ENCODE measurements at places on chromosomes 6 and 20.

DNA sequence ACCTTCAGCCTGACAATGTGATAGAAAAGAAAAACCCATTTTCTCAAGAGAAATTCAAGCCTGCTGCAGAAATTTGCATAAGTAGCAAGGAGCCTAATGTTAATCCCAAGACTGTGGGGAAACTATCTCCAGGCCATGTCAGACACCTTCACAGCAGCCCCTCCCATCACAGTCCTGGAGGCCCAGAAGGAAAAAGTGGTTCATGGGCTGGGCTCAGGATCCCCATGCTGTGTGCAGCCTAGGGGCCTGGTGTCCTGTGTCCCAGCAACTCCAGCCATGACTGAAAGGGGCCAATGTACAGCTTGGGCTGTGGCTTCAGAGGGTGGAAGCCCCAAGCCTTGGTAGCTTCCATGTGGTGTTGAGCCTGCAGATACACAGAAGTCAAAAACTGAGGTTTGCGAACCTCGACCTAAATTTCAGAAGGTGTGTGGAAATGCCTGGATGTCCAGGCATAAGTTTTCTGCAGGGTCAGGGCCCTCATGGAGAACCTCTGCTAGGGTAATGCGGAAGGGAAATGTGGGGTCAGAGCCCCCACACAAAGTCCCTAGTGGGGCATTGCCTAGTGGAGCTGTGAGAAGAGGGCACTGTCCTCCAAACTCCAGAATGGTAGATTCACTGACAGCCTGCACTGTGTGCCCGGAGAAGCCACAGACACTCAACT is 11.8 kb downstream of the ZBTB9 start:
- DNase-seq, result no peak

- no peak for DNase-seq
These were observed 16.3 kb upstream of the SMAP1 start for GRCh38 chr6:70651326-70651905.

DNA sequence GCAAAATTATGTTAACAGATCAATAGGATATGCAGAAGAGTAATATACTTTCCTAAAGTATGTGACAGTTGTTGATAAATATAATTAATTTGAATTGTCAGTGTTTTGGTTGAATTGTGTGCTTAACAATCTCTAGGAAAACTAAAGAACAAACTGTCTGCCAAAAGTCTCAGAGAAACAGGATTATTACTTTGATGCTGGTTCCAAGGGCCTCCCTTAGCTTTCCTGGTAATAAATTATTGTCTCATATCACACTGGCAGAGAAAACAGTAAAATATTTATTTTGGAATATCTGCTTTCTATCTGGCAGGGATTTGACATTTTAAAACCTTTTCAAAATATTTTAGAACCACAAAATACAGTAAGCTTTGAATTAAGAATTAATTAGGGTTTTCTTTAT is 40.1 kb upstream of the CARMIL1 start:
- DNase-seq, result no peak

DNA sequence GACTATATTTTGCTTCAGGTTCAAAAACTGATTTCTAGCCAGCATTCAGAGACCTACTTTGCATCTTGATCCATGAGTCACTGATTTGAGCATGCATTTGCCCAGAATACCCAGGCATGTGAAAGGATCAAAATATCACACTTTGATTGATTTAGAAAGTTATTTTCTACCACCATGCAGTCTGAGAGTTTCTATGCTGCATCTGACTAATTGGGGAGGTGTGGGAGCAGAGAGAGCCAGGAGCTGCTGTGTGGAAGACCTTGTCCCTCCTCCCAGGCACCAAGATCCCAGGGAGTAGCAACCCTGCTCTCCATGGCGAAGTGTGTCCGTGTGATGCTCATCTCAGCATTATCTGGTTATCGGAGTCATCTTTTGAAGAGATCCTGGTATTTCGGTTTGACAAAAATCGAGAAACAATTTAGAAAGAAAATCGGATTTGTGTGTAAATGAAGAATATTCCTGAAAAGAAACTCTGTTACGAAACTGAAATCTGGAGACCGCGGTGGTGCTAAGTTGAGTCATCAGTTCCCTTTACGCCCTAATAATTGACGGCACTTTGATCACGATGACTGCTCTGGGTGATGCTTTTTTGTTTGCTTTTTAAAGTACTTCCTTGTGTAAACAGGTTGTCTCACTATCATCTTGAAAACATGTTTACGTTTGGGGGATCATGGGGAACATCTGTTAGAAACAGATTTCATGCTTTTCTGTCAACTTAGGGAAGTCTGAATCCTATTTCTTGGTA is 193.4 kb downstream of the BACH2 start:
- DNase-seq, result no peak

- peak; percentile 85 for DNase-seq
These were observed 55.0 kb downstream of the GNAS start for GRCh38 chr20:58907320-58908137.

GRCh38 chr6:127590344-127590743 is 13.4 kb downstream of the C6orf58 start:
- no peak for DNase-seq

- no peak for DNase-seq
These were observed 98.6 kb upstream of the FAM83B start for GRCh38 chr6:54747955-54748354.

DNA sequence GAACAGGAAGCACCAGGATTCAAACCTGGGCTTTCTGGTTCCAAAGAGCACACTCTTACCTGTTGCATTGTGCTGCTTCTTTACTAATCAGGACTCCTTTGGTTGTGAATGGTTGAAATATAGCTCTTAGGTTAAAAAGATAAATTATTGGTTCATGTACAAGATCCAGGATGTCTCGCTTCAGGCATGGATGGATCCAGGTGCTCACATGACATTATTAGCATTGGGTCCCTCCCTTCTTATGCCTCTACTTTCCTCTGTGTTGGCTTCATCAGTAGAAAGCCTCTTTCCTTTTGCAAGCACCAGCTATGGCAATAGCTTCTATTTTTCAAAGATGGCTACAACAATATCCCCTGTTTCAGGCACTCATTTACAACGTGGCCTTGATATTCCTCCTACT is 217.7 kb upstream of the SULF2 start:
- DNase-seq, result no peak

GRCh38 chr6:157660414-157660813 is 162.6 kb upstream of the SNX9 start:
- DNase-seq, result no peak

- no peak for DNase-seq
These were observed 280.1 kb upstream of the RGS17 start for GRCh38 chr6:153411070-153411648.

DNA sequence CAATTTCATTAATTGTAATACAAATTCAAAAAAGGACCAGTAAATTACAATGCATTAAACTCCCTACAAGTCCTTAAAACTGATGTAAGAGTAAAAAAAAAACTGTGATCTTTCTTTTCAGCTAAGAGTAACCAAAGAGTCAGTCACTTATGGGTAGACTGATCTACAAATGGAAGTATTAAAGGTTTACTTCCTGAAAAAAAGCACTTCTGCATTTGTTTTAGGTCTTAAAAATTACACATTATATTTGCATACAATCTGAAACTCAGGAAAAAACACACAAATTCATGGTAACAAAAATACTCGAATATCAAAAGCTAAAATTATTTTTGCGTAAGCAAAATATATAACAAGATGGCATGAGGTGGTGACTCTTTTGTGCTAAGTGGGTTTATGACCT is 23.5 kb downstream of the USP49 start:
- no peak for DNase-seq

DNA sequence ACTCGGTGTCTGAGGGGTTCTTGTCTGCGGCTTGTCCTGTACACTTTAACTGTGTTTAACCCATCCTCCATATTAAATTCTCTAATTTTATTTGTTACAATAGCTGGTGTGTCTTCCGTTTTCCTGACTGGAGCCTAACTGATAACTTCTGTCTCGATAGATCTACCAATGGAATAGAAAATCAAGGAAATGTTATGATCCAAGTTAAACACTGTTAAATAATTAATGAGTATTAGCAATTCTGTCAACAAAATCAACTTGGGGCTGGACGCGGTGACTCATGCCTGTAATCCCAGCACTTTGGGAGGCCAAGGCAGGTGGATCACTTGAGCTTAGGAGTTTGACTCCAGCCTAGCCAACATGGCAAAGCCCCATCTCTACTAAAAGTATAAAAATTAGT is 81.7 kb downstream of the DNAH8 start:
- DNase-seq, result no peak

GRCh38 chr20:34065260-34065659 is 46.8 kb downstream of the EIF2S2 start:
- no peak for DNase-seq

DNA sequence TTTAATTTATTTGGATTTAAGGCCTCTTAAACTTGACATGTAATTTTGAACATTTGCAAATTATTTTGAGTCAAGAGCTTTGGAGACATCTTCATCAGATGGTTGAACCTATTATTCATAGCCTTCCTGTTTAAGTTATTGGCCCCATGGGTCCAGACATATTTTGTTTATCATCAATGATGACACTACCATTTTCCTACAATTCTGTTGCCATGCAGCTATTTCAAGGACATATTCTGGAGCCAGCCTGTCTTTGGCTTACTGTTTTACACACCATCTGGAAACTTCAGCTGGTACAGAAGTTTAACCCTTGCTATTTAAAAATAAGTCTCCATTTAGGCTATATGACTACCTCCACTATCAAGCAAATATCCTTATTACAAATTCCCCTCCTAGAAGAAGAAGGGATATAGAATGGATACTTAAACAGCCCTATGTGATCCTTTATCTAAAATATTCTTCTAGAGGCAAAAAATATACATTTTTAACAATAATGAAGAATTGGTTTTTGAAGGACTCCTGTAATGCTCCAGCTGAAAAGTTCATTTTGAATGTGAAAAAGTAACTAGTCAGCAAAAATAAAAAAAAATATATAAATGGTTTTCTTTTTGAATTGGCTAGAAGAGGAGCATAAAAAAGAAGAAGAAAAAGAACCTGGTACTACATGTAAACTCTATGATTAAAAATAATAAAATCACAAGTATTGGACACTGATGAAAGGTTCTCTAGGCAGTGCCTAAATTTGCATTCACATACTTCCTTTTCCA is 544.0 kb upstream of the HS3ST5 start:
- no peak for DNase-seq

GRCh38 chr6:52610745-52611355 is 34.0 kb upstream of the TRAM2 start:
- DNase-seq, result no peak

DNA sequence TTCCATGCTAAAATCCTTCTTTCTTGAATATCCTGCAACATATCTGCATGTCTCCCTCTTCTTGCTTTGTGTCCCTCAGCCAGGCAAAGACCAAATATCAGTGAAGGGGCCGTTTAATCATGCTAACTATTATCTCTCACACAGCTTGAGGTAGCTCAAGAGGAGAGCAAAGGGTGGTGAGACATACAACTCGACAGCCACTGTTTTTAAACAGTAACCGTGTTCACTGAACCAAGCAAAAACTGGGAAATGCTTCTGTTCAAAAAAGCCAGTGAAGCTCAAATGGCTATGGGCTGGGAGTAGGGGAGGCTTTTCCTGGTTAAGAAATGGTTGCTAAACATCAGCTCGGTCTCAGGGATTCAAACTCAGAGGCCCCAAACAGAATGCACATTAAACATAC is 83.4 kb downstream of the MAP7 start:
- no peak for DNase-seq

- DNase-seq, result no peak
These were observed 3.4 kb upstream of the RNF217 start for GRCh38 chr6:124958759-124959354.

- DNase-seq, result no peak
These were observed 61.5 kb downstream of the KCNS1 start for GRCh38 chr20:45039475-45039820.

GRCh38 chr6:157461000-157461915 is 80.3 kb downstream of the ZDHHC14 start:
- DNase-seq, result no peak

- DNase-seq, result no peak
These were observed 27.8 kb downstream of the UBE2V1 start for GRCh38 chr20:50085146-50085480.

- DNase-seq, result no peak
These were observed 81.1 kb downstream of the PRSS35 start for GRCh38 chr6:83593395-83593785.

GRCh38 chr6:38375341-38375740 is 264.4 kb downstream of the BTBD9 start:
- no peak for DNase-seq

GRCh38 chr6:219641-220198 is 72.6 kb upstream of the DUSP22 start:
- DNase-seq, result peak; percentile 64

DNA sequence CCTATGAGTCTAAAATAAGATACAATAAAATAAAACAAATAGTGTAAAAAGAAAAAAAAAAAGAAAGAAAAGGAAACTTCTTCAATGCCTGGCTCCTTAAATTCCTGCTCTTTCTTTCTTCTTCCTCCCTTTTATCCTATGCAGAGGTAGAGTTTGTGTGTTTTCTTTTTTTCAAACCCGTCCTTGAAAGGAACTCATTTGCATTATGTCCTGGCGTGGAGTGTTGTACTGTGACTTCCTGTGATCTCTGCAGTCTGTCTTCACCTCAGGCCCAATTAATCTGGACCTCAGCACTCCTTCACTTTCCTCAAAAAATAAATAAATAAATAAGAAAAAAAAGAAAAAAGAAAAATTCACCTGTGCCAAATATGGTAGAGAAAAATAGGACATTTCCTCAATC is 541.9 kb upstream of the SPTLC3 start:
- no peak for DNase-seq

DNA sequence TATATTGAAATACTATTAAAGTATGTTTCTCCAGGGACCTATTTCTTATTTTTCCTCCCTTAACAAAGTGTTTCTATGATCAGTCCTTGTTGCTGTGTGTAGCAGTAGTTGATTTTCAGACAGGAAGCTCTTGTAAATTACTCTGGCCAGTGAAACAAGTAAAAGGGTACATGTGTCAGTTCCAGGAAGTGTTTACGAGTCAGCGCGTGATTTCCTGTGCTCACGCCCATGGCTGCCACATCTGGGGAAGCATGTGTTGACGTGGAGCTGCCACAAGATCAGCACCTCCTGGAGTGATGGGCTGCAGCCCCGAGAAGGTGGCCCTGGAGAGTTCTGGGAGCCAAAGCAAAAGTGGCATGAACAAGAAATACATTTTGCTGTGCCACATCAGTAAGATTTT is 38.6 kb upstream of the GGTLC1 start:
- DNase-seq, result peak; percentile 54
